ENCODE measurements at places on chromosomes 13 and 19.

DNA sequence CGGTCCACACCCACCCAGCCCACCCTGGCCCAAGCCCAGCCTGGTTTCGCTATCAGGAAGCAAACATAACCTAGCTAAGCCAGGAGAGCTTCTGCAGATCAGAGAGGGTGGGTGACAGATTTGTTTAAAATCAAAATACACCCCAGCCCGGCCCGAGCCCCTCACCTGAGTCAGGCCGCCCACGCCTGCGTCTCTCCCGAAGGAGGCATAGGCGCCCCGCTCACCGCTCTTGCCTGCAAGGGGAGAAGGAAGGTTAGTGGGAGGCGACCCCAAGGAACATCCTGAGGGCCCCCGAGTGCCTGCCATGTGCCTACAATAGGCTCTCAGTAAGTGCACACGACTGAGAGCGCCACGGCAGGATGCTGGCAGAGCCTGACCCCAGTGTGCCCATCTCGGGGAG lies 21.9 kb upstream of the UQCR11 start:
- no peak for DNase-seq

- DNase-seq = no peak
These were observed 101.8 kb upstream of the MBNL2 start for GRCh38 chr13:97120346-97120745.

- no peak for DNase-seq
These were observed 145.2 kb downstream of the OXGR1 start for GRCh38 chr13:96849091-96849490.

DNA sequence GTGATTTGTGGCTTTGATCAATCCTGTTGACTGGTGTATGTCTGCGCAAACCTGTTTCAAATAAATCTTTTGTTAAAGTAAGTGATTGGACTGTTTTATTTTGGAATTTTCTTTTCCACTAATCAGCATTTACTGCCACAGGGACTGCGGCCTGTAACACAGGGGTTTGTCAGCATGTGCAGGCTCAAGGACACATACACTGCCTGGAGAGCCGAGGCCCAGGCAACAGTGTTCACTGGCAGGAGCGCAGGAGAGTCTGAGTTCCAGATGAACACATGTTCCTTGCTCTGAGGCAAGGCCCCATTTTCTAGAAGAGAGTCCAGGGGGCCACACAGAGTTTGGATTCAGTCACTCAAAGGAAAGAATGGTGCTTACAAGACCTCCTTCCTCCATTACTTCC lies 26.0 kb downstream of the SHISA2 start:
- no peak for DNase-seq

DNA sequence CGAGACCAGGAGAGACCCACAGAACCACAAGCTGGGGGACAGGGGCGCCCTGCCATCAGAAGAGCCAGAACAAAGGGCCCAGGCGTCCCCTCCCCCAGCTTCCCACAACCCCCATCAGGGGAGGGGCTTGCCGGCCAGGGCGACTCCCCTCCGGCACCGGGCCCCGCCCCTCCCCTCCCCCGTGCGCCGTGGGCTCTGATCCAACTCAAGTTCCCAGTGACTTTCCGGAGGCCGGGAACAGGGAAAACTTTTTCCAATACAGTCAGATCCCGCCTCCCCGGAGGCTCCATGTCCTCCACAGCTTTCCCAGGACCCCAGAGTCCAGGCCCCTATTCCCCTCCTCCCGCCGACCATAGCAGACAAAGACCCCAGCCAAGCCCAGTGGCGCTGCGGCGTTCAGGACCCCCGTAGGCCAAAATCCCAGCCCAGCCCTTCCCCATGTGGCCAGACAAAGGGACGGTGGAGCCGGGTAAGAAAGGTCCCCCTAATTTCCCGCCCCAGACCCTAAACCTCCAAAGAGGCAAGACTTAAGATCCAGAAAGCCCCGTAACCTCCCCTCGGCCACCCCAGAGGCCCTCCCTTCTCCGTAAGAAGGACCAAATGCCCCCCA lies 673 bp downstream of the TEAD2 start:
- DNase-seq = no peak

- no peak for DNase-seq
These were observed 86.1 kb downstream of the GGACT start for GRCh38 chr13:100502446-100502845.

DNA sequence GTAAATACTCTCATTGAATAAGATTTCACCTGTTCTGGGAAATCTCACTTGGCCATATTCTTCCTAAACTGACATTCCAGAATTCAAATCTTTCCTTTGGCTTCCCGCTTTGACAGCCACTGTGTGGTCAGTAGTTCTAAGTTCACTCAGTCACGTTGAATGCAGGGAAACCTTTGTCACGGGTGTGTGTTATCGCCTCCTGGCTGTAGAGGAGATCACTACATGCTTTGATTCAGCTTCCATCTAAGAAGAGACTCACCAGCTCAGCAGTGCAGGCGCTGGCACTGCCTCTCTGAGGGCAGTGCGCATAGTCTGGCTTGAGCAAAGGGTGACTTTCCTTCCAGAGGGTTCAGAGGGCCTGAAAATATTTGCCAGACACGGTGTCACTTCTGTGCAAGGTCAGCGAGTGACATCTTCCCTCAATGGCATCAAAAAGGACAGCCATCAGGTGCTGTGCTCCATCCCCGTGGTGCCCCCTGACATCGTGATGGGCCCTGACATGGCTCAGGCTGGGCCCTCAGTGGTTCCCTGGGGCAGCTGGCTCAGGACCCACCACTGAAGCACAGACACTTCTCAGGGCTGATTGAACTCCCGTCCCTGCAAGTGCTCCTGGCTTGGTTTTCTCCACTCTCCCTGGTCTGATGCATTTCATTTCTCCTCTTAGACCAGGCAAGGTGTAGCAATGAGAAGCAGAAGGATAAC lies 635.4 kb upstream of the ARGLU1 start:
- DNase-seq = no peak

DNA sequence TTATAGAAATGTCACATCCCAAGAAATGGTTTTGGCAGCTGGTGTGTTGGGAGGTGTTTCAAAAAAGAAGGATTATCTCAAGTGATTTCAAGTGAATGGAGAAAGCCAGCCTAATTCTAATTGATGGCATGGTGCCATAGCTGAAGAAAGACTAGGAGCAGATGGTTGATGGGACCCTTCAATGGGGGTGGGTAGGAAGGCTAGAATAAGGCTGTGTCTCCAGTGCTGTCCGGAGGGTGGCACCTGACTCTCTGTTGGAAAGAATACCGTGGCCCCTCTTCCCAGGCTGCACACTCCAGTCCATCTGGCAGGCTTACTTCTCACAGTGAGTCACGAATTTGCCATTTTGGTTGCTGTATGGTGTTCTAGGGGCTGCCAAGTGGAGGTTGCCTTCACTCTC lies 51.0 kb upstream of the GPR12 start:
- peak; percentile 83 for DNase-seq
